Kidney glomerular epithelial cell (primary cell): ENCODE measurements at places on chromosomes 13 and 19.
A peak's percentile ranks its signal among the peaks of the same experiment; 100 is the strongest.

GRCh38 chr19:10419646-10420443, 493 bp upstream of the PDE4A start:
- DNase-seq: no peak

GRCh38 chr19:55855160-55855559, 18.8 kb downstream of the NLRP4 start:
- DNase-seq: no peak

- peak; percentile 15 for DNase-seq
Observed at GRCh38 chr19:18649371-18650020, 12.7 kb downstream of the KLHL26 start.

DNA sequence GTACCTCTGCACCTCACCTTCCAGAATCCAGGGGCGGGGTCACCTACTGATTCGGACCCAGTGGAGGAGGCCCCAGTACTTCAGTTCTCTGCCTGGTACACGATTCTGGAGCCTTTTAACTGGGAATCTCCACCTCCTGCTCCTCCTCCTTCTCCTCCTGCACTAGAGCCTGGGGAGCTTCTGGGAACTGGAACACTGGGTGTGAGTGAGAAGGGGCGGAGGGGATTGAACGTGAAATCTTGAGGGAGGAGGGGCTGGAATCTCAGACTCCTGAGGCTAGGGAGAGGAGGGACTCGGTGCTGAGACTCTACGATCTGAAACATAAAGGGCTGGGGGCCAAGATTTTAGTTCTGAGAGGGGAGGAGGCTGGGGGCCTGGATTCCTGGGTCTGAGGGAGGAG, at the start of gene KLK8:
KLK8 (minus strand) TSS at position 90 of the 400 bp plus-strand sequence. CDS start 437 bp downstream, outside the sequence.
- no peak for DNase-seq

GRCh38 chr19:2333807-2334211, 5.3 kb downstream of the SPPL2B start:
- no peak for DNase-seq

GRCh38 chr19:53034948-53035675, 9.4 kb upstream of the ERVV-2 start:
- no peak for DNase-seq

DNA sequence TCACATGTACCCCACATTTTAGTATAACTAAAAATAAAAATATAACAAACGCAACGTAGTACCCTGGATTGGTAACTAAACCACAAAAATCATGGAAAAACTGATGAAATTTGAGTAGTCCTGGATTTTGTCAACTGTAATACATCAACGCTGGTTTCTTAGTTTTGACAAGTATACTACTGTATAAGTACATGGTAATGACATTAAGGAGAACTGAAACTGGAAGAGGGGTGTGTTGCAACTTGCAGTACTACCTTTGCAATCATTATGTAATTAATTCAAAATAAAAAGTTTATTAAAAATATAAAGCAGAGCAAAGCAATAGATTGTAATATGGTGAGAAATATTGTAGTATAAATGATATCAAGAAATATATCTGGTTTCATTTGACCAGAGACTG, 1158.0 kb upstream of the SPRY2 start:
- no peak for DNase-seq

- peak; percentile 2 for DNase-seq
Observed at GRCh38 chr13:105721016-105721415, 814.4 kb downstream of the EFNB2 start.

DNA sequence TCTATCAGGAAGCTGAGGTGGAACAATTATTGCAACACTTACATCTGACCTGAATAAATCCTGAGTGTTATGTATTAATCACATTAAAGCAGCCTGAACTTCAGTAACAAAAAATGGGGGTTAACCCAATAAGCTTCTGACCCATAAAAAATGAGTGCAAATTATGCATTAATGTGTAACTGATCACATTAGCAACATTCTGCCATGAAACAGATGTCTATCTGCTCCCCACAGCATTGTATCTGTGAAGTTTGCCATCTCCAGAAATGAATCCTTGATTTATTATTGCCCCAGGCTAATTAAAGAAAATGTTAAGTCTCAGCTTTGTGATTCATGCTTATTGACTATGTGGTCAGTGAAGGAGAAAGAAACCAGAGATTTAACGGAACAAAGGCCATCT, 304.9 kb downstream of the PCDH20 start:
- no peak for DNase-seq

GRCh38 chr19:31167690-31168089, 181.5 kb downstream of the TSHZ3 start:
- DNase-seq: no peak

GRCh38 chr19:9353011-9353410, 9.8 kb upstream of the ZNF177 start:
- no peak for DNase-seq

DNA sequence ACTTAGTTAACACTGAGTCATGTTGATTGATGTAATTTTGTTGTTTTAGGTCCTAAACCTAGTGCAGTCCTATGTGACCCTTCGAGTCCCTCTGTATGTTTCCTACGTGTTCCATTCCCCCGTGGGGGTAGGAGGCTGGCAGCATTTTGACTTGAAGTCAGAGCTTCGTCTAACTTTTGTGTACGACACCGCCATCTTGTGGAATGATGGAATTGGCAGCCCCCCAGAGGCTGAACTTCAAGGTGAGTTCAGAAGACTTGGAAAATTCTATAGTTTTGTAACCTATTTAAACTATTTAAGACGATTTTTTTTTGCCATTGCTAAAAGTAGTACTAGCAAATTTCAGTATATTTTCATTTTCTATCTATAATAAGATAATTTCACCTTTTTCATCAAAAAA, 117.9 kb downstream of the STOML3 start:
- peak; percentile 15 for DNase-seq

GRCh38 chr19:32581705-32582179, 752 bp downstream of the PDCD5 start:
- no peak for DNase-seq

DNA sequence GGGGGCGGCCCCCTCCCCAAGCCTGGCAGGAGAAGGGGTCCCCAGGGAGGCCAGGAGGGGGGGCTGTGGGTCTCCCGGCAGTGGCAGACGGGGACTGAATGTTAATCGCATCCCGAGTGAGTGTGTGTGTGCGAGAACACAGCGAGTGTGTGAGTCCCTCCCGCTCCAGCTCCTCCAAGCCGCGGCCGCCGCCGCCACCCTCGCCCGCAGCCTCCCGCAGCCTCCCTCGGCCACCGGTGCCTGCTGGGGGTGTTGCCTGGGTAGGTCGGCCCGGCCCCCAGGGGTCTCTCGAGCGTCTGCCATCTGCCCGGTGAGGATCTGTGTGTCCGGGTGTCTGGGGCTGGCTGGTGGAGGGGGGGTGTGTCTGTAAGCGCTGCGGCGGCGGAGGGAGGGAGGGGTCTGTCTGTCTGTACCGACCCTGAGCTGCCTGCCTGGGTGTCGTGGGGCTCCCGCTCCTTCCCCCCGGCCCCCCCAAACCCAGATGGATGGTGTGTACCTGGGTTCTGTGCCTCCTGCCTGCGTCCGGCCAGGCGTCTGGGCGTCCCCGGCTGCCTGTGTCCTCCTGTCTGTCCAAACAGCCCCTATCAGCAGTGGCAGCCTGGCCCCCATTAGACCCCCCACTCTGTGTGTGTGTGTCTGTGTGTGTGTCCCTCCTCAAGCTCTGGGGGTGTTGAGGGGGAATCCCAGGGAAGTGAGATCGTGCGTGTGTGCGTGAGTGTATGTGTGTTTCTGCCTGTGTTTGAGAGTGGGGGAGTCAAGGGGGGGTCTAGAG, at the start of gene GRIN2D:
GRIN2D (plus strand) TSS at position 110 of the 772 bp plus-strand sequence. CDS start 4,725 bp downstream, outside the sequence.
- no peak for DNase-seq

DNA sequence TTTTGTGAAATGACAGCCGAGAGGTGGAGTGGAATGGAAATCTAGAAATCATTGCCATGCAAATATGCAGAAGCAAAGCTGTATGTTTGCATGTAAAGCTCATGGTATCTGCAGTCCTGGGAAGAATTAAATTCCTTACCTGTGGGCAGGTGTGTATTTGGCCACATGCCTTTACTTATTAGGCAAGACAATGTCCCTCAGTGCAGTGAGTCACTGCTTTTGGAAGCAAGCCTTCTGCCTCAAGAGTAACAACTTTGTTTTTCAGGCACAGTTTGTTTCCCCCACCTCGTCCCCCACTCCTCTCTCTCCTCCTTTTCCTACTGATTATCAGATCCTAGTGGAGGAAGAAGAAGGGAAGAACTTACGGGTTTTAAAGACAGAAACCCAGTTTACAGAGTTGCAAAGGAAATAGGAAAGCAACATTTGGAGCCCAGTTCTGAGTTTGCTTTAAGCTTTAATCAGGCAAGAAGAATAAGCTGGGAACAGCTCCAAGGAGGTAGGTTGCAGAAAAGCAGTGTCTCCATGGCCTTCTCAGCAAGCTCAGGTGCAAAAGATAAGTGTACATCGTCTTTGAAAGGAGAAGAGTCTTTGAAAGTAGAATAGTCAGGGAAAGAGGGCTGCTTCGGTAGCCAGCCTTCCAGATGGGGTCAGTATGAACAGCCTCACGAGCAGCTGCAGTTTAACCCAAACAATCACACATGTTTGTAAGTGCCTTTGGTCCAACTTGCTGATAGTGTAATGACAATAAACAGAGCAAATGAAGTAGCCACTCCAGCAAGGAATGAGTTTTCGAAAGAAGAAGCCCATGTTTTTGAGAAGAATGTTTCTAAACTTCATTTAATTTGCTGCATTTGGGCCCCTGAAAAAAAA, 190.1 kb downstream of the KLF5 start:
- no peak for DNase-seq
